ENCODE measurements at places on chromosomes 7 and 10. TPM values are rescaled to one million over a fixed set of nuclear protein-coding genes. Genes with fewer than 3 reads are reported as not detected.

SNX10 gene
- 2.2 TPM for polyA plus RNA-seq

ACTL6B gene
- polyA plus RNA-seq, result not detected

BICC1 gene
- 14.5 TPM for polyA plus RNA-seq

ZNF316 gene
- 27.5 TPM for polyA plus RNA-seq

PTPN20 gene
- polyA plus RNA-seq, result 0.56 TPM

COL13A1 gene
- 8.7 TPM for polyA plus RNA-seq

SP8 gene
- polyA plus RNA-seq, result 0.04 TPM

ADRB1 gene
- polyA plus RNA-seq, result 0.05 TPM

NRP1 gene
- 91.0 TPM for polyA plus RNA-seq

IL15RA gene
- 2.2 TPM for polyA plus RNA-seq

GRCh38 chr10:31999070-31999660 lies 57.1 kb downstream of the KIF5B start:
- DNase-seq, result no peak

- DNase-seq, result no peak
These were observed 54.3 kb downstream of the PRKAG2 start for GRCh38 chr7:151822541-151823181.

GRCh38 chr7:41573015-41573414 lies 129.9 kb downstream of the INHBA start:
- no peak for DNase-seq

DNA sequence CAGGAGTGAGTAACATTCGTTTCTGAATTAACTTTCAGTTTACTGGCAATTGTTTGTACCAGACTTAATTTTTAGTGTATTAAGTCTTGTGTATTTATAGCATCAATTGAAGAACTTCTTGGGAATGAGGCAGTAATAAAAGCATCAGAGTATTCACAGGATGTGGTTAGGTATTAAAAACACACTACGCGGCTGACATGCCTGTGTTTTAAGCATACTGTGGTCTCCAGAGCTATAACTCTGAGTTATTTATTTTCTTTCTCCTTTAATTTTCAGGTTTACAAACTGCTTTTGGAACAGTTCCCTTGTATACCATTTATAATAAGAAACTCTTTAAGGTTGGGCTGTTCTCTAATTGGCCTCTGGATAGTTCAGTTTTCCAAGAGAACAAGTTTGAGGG lies 626.1 kb upstream of the NRG3 start:
- no peak for DNase-seq

- DNase-seq, result no peak
These were observed 57.4 kb downstream of the CDK6 start for GRCh38 chr7:92778972-92779371.

GRCh38 chr10:104880624-104881398 lies 239.7 kb downstream of the SORCS3 start:
- DNase-seq, result no peak

GRCh38 chr10:115856580-115856979 lies 416.4 kb downstream of the GFRA1 start:
- no peak for DNase-seq

Measured in forelimb muscle (tissue), 1 donor.